ENCODE measurements at places on chromosomes 3 and 15.

- DNase-seq, result peak; percentile 63
Observed at GRCh38 chr15:93476491-93477177, 387.6 kb upstream of the RGMA start.

DNA sequence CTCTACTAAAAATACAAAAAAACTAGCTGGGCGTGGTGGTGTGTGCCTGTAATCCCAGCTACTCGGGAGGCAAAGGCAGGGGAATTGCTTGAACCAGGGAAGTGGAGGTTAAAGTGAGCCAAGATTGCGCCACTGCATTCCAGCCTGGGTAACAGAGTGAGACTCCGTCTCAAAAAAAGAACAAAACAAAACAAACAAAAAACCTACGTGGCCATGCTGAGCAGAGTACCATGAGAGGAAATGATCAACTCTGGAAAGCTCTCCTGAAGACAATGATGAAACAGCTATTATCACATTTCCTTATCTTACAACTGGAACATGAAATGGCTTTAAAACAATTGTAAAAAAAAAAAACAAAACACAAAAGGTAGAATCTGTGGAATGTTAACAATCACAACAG is 75.2 kb downstream of the CHSY1 start:
- no peak for DNase-seq

DNA sequence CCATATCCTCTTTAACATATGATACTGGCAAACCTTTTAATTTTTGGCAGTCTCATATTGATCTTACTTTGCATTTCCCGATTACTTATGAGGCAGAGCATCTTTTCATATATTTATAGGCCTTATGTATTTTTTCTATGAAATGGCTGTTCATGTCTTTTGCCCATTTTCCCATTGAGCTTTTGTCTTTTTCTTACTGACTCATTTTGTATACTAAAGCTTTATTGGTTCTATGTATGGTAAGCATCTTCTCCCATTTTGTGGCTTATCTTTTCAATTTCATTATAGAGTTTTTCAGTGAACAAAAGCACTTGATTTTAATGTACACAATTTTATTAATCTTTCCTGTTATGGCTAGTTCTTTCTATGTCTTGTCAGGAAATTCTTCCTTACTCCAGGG is 17.2 kb downstream of the HDGFL3 start:
- no peak for DNase-seq

DNA sequence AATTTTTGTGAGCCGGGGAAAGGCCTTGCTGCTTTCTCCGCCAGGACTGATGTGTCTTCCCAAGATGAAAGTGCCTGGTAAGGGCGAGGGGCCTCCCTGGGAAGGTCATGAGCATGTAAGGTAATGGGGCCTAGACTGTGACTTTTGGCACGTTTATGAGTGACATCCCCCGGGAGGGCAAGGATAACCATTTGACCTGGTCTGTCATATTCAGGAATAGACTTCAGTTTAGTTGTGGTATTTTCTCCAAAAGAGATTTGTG is 631 bp upstream of the CNBP start:
- DNase-seq, result no peak

DNA sequence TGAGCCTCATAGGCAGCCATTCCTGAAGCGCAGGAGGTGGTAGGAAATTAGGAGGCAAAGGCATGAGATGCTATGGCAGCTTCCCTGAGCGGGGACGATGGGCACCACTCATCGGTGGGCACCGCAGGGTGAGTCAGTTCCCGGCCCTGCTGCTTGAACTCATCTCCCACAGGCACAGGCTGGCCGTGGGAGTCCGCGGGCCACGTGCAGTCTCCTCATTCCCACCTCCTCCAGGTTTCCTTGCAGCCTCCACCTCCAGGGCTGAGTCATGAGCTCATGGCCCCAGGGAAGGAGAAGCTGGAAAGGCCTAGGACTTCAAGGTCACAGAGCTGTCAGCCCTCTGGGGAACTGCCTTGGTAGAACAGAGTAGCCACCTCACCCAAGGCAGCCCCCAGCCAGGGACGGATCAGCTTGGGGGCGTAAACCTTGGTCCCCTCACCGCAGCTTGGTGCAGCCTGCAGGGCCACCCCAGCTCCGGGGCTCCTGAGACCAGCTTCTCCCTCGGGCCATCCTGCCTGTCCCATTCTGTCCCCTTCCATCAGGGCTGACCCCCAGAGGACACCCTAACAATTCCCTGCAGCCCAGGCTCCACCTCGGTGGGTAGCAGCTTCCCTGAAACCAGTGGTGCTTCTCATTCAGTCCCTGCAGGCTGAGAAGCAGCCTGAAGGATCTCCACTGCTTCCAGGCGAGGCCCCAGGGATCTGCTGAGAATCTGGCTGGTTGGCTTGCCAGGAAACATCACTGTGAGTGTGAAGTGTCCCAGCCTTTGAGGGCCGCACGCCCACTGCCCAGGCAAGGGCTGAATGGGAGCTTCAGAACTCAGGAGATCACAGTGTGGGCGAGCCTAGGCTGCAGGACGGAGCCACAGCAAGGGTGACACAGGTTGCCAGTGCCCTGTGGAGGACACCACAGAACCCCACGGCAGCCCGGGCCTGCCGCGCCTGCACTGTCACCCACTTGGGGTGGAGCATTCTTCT is 150.7 kb upstream of the MEF2A start:
- no peak for DNase-seq

DNA sequence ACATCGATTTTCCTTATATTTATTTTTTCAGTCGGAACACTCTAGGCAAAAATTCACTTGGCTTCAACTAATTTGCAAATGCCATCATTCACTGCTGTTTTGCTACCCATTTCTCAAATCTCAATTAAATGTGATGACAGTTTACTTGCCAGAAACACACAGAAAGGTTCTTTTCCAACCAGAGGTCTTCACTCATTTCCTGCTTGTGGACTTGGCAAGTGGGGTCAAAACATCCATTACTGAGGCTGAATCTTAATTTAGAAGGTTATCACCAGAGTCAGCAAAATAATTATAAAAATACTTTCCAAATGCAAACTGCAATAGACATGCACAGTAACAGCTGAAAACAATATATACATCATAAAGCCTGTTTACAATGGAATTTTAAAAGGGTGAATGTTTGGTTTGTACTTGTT is 625.4 kb upstream of the TBL1XR1 start:
- DNase-seq, result no peak

GRCh38 chr3:83890039-83890762 is 1068.6 kb upstream of the CADM2 start:
- DNase-seq, result no peak

DNA sequence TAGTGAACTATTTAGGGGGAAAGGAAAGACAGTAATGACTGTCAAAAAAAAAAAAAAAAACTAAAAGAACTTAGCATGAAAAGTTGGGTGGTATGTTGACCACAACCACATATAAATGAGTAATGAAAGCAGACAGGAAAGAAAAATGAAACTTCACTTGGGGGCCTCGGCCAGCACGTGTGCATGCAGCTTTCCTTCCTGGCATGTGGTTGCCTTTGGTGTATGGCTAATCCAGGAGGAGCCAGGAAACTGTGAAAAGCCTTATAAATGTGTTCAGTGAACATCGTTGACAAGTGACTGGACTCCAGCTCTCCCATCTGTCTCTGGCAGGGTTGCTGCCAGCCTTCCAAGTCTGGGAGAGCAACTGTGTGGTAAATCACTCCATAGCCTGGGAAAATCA is 195.1 kb downstream of the DTWD1 start:
- DNase-seq, result no peak

- DNase-seq, result no peak
Observed at GRCh38 chr3:37949866-37950265, 40.7 kb upstream of the VILL start.

DNA sequence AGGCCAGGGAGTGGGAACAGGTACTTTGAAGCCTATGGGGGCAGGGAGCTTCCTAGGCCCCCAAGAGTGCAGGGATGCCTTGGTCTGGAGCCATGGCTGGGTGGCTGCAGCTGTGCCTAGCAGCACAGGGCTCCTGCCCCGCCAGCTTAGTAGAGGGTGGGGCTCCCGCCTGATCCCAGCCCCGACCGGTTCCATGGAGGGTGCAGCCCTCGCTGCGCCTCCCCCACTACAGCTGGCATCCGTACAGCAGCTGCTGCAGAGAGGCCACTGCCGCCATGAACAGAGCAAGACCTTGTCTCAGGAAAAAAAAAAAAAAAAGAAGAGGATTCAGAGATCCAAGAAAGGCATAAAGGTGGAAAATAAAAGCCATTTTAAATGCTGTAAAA is 277.2 kb downstream of the UBE2E2 start:
- DNase-seq, result no peak

DNA sequence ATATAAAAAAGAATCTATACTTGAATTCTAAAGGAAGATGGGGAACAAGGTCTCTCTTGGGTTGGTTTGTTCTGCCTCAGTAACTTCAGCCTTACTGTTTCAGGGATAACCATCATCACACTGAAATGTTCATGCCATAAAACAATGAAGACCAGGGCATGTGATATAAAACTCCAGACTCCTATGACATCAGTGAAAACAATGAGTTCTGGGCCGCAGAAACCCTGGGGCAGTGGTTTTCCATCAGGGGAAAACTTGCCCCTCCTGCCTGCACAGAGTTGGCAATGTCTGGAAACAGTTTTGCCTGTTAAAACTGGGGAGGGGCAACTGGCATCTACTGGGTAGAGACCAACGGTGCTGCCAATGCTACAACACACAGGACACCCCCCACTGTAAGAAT is 46.8 kb downstream of the CA12 start:
- no peak for DNase-seq

GRCh38 chr15:74389241-74390048 is 22.0 kb upstream of the CYP11A1 start:
- no peak for DNase-seq

DNA sequence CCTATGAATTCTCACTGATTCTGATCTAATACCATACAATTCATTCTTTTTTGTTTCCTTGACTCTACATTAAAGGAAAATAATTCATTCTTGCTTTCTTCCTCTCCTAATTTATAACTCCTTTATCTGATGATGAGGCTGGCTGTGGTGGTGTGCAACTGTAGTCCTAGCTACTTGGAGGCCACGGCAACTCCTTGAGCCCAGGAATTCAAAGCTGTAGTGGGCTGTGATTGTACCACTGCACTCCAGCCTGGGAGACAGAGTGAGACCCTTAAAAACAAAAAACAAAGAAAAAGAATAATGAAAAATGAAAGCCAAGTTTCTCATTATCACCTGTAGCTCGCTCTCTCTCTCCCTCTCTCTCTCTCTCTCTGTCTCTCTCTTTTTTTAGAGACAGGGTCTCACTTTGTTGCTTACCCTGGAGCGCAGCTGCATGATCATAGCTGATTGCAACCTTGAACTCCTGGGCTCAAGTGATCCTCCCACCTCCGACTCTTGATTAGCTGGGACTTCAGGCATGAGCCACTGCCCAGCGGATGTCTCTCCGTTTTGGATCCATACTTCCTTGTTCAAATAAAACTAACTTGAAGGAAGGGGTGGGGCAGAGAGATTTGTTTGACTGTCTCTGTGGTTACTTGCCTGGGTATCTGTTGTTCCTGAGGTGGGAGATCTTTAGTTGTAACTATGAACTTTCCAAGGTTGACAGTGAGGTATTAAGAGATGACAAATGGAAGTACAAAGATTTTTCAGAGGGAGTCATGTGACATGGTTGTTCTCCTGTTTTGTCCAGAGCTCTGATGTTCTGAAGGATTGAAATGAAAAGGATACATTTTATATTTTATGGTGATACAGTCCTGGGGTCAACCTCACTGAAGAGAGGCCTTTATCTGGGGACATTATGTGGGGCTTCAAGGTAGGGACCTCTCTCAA is 46.9 kb downstream of the STARD9 start:
- DNase-seq, result no peak

All from epithelial cell of proximal tubule (primary cell).